ENCODE measurements at places on chromosomes 7 and 10.

DNA sequence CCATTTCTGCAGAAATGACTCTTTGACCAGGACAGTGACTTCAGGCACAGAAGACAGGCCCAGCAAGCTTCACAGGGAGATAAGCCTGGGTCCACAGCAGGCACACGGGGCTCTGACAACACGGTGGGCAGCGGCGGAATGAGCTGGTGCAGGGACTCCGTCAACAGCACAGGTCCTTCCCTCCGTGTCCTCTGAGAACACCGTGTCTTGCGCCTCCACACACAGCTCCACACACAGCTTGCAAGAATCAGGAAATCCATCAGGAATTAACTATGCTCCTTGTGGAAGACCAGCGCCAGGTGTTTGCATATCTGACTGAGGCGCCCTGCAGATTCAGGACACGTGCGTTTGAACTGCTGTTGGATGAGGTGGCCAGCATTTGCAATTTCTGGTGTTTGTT, 39.6 kb downstream of the TCERG1L start:
- DNase-seq: no peak

DNA sequence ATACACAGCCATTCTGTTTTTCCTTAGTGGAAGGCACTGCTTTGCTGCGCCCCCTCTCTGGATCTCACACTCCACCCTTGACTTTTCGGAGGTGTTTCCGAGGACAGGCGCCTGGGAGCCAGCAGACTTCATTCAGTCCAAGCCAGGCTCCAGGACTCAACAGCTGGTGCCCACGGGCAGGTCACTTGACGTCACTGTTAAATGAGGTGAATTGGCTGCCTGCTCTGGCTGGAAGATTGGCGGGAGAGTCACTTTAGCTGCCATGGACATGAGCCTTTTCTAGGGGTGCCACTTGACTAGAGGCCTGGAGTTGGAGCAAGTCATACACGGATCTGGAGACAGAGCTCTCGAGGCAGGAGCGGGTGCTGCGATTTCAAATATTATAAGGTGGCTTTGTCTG, 3.2 kb downstream of the HTRA1 start:
- DNase-seq: no peak

- DNase-seq: no peak
Observed at GRCh38 chr7:9083837-9084236, 650.4 kb downstream of the NXPH1 start.

DNA sequence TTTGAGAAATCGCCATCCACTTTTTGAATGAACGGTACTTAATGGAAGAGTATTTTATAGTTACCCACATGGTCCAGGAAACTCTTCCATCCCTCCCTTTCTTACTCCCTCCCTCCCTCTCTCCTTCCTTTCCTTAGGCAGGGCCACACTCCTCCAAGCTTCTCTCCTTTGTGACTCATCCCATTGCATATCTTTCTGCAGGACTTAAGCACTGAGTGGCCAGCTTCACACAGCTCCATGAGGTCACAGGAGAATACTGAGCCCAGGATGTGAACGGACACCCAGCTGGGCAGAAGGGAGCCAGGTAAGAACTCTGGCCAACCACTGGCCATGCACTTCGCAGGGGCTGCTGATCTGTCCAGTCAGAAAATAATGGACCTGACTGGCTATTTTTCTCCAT, 189.7 kb upstream of the ADCY1 start:
- DNase-seq: no peak

DNA sequence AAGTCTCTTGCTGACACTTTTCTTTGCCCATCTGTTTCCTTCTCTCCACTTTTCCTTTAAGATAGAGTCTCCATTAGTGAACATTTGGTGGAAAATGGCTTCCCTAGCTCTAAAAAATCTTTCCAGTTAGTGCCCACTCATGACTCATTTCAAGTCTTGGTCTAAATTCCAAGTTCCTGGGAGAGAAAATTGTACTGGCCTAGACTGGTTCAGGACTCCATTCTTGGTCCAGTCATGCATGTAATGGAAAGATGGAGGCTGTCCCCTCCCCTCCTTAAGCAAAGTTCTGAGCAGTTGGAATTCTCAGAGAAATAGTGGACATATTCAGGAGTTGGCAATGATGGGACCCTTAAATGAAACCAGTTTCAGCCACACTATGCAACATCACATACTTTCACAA, 3.8 kb upstream of the ALDH18A1 start:
- DNase-seq: no peak

- no peak for DNase-seq
Observed at GRCh38 chr10:78443900-78444571, 410.4 kb downstream of the RPS24 start.

GRCh38 chr10:86671985-86672710, 3.8 kb downstream of the LDB3 start:
- DNase-seq: no peak

- DNase-seq: no peak
Observed at GRCh38 chr7:6628045-6628444, 9.1 kb upstream of the ZNF316 start.

- DNase-seq: no peak
Observed at GRCh38 chr10:125482108-125482507, 200.9 kb downstream of the TEX36 start.

DNA sequence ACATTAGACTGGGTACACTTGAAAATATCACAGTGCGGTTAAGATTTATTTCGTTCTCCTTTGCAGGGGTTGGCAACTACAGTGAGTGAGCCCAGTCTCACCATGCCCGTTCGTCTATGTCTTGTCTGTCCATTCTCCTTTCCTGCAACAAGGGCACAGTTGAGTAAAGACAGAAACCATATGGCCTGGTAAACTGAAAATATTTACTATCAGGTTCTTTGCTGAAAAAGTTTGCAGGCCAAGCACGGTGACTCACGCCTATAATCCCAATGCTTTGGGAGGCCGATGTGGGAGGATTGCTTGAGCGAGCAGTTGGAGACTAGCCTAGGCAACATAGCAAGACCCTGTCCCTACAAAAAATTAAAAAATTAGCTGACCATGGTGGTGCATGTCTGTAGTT, 11.4 kb upstream of the KCTD7 start:
- no peak for DNase-seq

GRCh38 chr10:4331150-4331549, 494.9 kb upstream of the AKR1E2 start:
- DNase-seq: no peak

DNA sequence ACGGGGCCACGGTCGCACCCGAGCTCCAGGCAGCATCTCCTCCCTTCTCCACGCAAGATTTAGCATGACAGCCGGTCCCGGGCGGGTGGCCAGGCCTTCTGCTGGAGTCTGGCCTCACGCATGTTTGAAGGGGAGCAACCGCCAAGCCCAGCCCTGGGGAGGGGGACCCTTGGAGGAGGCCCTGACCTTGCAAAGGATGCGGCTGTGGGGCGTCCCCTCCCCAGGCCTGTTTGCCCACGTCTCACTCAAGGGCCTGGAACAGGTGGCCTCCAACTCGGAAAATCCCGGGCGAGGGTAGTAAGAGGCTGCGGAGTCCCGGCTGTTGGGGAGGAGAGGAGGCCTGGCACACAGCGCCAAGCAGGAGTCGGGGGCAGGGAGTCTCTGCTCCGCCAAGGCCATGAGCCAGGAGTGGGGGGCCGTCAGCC, 50.6 kb upstream of the DPYSL4 start:
- no peak for DNase-seq

DNA sequence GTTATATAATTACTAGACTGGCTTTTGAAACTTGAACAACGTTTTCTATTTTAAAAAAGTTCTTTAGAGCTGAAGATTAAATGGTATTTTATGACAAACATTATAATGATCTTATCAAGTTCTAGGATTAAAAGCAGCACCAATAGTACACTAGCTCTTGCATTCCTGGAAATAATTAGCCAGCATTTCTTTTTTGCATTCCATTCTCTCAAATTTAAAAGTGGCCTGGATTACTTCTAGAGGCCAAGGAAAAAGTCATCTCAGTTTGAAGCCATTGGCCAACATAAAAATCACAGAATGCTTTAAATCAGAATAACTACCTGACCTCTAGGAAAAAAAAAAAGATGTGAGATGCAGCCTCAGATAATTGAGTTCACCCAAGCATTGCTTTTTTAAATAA, 1326.4 kb upstream of the SORCS1 start:
- no peak for DNase-seq

All from effector memory CD4-positive, alpha-beta T cell (primary cell).